ENCODE measurements at places on chromosomes 6 and 20.

GRCh38 chr6:140276719-140277118, 902.3 kb upstream of the CITED2 start:
- no peak for DNase-seq

DNA sequence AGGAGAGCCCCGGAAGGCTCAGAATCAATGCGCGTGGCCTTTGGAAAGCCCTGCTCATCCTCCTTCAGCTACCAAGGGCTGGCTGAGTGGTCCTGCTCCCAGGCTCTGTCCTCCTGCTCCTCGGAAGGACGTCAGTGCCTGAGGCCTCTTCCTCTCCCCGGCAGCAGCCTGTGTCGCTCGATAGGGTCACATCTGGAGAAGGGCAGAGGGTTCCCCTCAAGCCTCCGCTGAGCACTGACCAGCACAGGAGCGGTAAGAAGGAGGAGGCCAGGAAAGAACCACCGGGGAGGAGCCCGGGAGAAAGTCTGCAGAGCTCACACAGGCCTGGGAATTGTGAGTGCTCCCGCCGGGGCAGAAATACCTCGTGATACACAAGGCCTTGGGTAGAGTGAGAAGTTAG, 21.2 kb downstream of the KIF25 start:
- no peak for DNase-seq

GRCh38 chr20:53853111-53853713, 217.2 kb downstream of the BCAS1 start:
- no peak for DNase-seq

DNA sequence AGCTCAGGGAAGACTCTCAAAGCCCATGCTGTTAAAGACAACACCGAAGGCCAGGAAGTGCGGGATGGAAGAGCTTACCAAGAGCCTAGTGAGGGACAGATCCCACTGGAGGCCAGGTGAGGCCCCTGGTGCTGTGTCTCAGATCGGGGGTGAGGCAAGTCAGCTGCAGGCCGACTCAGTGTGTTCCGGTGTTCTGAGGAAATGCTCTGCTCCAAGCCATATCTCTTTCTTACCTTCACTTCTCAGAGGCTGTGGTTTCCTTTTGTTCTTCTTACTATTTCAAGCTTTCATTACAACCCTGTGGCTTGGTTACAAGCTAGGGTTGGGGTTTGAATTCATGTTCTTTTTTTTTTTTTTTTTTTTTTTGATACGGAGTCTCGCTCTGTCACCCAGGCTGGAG, 114.3 kb upstream of the ZFP64 start:
- DNase-seq: peak; percentile 8

- no peak for DNase-seq
Measured at GRCh38 chr20:51860111-51860882, 58.0 kb upstream of the SALL4 start.

DNA sequence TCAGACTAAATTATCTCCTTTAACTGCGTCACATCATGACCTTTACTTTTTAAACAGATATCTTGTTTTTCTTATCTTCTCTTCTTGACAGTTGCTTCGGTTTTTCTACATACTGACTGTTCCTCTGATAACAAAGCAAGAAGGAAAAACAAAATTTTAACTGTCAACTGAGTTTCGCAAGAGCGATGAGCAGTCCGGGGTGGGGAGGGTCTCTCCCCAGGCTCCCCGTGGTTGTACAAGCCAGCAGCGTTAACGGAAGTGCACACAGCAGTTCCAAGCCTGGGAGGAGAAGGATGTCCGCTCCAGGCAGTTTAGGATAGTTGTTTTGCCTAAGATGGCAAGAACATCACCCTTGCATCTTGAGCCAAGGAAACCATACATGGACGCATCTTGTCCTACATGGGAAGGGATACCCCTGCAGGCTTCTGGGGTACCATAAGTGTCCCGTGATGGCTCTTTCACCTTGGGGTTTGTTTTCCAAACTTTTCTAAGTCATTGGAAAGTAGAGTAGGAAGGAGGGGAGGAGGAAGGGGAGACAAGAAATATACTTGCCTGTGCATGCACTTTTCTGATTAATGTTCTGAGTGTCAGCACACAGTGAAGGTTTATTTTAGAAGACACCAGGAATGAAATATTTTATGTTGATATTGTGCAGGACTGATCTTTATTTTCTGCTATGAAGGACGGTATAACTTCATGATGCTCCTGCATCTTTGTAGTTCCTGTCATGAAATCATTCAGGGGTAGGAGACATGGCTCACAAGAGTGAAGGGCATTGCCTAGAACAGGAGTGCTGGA, 20.8 kb downstream of the SLC24A3 start:
- DNase-seq: no peak

GRCh38 chr20:64283646-64284045, 28.1 kb downstream of the PCMTD2 start:
- no peak for DNase-seq

DNA sequence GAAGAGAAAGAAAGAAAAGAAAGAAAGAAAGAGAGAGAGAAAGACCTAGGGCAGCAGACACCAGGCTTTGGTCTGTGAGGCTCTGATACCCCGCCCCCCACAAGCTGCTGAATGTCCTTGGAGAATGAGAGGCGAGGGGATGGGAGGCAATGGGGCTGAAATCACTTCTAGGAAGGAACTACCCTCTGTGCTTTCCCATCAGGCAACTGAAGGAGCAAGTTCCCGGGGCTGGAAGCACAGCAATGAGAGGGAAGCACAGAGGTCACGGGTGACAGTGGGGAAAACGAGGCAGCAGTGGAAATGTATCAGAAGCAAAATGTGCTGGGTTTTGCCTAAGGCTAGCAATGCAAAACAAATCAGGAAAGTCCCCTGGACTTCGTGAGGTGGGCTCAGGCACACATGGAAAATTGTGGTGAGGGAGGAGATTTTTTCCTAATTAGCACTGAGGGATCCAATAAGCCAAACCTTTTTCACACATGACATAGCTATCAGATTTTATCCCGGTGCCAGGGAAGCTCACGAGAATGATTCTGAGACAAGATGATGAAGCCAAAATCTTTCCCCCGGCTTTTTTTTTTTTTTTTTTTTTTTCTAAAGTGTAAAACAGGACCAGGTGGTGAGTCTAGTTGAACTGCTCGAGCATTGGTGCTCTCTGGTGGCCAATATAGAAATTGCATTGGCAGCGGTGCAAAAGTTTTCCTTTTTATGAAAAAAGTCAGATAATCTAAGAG, 16.8 kb upstream of the ARFGEF2 start:
- peak; percentile 74 for DNase-seq

DNA sequence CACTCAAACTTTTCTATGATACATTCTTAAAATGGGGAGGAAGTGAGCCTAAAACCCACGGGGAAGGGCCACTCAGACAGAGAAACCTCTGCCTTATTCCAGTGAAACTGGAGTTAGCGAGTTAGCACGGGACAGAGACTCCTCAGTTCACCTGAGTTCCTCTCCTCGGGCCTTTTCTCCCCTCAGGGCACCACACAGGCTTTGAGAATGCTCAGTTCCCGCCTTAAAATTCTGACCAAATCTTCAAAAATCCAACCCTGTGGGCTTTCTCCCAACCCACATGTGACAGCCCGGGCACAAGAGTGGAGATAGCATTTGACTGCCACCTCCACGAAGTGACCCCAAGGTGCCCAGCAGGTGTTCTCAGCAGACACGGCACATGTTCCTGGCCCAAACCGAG, 204.3 kb downstream of the SMOC2 start:
- DNase-seq: no peak

GRCh38 chr6:169905041-169905807, 153.8 kb downstream of the ERMARD start:
- DNase-seq: no peak

- DNase-seq: no peak
Measured at GRCh38 chr6:25105070-25105925, 169.5 kb upstream of the RIPOR2 start.

GRCh38 chr6:108497883-108498282, 62.8 kb upstream of the FOXO3 start:
- DNase-seq: peak; percentile 5

- no peak for DNase-seq
Measured at GRCh38 chr6:16397623-16398022, 159.2 kb downstream of the GMPR start.

- DNase-seq: no peak
Measured at GRCh38 chr6:16222826-16223225, 15.6 kb upstream of the GMPR start.

DNA sequence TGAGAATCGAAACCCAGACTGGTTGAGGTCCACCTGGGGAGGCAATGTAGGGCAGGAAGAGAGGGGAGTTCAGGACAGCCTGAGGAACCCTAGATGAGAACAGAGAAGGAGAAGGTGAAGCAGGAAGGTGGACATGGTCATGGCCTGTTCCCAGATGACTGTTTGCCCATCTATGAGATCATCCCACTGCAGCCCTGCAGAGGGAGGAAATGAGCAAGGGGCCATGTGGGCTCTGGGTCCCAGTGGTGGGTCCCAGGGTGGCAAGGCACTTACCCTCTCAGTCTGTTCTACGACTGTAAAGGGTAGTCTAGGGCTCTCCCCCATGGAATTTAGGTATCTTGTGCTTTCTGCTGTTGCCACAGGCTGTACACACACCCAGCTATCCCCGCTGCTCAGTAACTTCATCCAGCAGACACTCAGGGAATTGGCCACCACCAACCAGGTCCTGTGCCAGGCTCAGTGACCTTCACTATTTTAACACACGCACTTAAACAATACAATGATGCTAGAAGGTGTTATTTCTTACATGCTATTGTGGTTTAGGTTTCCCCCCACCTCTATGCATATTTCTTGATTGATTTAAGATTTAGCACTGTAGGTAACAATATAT, 89.8 kb downstream of the TOX2 start:
- DNase-seq: no peak

DNA sequence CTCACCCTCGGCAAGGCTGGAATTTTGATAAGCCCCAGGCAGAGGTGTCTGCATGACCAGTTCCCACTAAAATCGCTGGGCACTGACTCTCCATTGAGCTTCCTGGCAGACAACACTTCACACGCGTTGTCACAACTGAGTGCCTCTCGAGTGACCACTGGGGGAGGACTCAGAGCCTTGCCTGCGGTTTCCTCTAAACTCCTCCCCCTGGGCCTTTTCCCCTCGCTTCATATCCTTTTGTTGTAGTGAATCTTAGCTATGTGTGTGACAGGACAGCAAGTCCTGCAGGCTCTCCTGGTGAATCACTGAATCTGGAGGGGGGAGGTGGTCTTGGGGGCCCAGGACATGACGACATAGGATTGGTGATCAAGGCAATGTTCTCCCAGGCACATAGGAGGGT, 670.8 kb downstream of the PRKN start:
- DNase-seq: no peak

GRCh38 chr6:145539831-145540230, 195.5 kb downstream of the EPM2A start:
- DNase-seq: no peak

DNA sequence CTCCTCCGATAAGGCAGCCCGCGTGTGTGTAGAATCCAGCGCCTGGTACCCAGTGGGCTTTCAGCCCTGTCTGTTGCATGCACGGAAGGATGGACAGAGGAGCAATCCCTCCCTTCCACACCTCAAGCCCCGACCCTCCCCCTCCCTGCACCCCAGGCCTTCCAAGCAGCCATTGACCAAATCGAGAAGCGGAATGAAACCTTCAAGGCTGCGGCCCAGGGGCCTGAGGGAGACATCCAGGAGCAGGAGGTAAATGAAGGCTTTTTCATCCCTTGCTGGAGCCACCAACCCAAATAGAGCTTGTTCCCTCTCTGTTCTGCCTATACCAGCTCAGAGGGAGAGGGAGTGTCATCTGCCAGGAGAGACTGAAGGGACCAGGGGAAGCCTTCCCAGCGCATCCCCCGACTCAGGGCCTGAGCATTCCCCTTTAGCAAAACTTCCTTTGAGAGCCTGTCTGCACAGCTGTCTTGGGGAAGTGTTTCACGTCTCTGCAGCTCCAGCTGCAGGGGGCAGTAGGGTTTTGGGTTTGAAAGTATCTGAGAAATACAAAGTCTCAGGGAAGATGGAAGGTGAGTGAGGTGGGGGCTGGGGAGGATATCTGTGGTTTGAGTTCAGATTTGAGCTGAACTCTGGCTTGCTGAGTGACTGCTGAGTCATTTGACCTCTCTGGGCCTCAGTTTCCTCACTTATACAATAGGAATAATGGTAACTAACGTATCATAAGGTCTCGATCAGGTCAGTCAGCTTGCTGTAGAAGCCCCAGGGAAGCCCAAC, 16.1 kb downstream of the FGD2 start:
- peak; percentile 72 for DNase-seq

DNA sequence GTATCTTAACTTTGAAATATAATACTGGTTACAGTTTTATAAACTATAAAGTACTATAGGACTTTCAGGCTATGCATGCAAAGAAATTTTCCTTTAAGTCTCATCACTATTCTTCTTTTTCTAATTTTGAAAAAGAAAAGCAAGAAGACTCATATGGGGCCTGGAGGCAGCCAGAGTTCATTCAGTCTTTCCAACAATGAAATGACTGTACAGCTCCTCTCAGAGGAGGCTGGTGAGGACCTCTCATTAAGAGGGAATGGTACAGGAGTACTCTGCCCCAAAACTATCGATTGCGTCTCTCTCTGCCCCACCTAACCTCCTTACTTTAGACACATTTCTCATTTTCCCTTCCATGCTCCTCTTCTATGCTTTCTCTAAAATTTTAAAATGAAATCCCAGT, 66.3 kb downstream of the FILIP1 start:
- DNase-seq: no peak

GRCh38 chr6:154783229-154783628, 50.0 kb downstream of the SCAF8 start:
- no peak for DNase-seq

- no peak for DNase-seq
Measured at GRCh38 chr20:54062812-54063280, 7.5 kb downstream of the BCAS1 start.

DNA sequence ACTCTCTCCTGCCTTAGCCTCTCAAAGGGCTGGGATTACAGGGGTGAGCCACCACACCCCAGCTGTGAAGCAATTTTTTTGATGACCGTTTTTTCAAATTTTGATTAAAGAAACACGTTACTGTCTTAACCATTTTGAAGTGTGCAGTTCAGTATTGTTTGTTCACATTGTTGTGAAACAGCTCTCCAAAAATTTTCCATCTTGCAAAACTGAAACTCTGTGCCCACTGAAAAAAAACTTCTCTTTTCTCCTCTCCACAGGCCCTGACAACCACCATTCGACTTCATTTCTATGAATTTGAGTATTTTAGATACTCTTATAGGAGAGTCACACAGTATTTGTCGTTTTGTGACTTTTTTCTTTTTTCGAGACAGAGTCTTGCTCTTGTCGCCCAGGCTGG, 53.9 kb downstream of the ECT2L start:
- no peak for DNase-seq

- DNase-seq: no peak
Measured at GRCh38 chr6:159259441-159260125, 90.4 kb downstream of the FNDC1 start.

GRCh38 chr20:1266167-1266973, at the start of gene SNPH:
TSS of gene SNPH (plus strand) at chr20:1266294. CDS start at chr20:1296240, 29,946 bp downstream.
- DNase-seq: peak; percentile 69

DNA sequence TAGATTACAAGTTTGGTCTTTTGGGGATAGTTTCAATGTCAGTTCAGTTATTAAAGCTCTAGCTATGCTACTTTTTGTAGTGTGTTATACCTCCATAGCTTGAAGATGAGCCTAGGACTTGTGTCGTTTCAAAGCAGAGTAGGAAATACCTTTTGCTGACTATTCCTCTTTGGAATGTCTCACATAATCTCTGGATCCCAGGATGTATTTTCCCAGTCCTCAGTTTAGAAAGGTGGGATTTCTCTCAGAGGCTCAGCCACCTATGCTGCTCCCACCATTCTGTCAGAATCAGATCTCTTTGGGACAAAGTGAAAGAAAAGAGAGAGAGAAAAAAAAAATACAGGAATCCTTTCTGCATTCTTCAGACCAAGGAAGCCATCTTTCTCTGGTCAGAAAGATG, 567.5 kb upstream of the IMPG1 start:
- no peak for DNase-seq

GRCh38 chr20:1846341-1846740, 48.9 kb upstream of the SIRPA start:
- DNase-seq: no peak
